Left forelimb (tissue), 1 donor: ENCODE measurements at places on chromosomes 5 and 9.

GRCh38 chr5:8598996-8599395, 730.0 kb downstream of the MTRR start:
- no peak for DNase-seq

DNA sequence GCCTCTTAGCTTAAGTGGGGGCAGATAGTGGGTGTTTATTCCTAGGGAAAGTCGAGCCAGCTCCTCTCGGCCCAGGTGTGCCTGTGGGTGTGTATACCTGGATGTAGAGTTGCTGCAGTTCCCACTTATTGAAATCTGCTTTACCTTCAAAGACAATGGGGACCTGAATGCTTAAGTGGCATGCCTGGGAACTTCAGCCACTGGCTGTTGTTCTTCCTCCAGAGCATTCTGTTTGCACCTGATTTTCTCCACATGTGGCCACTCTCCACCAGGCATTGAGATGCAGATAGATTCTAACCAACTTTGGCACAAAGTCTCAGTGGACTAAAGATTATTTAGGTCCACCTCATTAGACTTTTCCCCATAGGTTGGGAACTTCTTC, 186.8 kb downstream of the ZNF462 start:
- DNase-seq = no peak

DNA sequence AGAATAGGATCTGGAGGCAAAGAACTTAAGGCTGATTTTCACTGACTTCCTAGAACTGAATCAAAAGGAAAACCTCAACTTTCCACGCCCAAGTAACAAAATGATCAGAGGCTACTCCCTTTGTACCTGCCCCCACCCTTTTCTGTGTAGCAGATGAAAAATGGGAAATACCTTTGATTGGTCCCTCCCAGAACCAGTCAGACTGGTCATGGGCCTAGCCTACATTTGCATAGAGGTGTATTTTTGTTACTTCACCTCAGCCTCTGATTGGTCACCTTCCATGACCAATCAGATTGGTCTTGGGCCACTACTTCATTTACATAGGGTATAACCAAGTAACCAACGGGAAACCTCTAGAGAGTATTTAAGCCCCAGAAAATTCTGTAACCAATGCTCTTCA, 1553.5 kb upstream of the C9orf72 start:
- no peak for DNase-seq

DNA sequence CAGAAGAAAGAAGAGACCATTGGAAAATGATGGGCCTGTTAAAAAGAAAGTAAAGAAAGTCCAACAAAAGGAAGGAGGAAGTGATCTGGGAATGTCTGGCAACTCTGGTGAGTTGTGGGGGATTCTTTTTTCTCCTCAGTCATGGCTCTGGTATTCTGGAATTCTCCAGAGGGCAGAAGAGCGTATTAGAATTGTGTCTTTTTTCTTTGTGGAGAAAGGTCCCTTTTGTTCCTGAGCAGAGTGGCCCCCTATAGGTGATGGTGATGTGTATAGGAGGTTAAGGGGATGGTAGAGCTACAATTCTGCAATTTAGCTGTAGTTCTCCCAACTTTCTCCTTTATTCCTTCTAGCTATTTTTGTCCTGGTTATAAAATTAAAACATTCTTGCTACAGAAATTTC, 1.6 kb upstream of the DHFR start:
- DNase-seq = no peak

DNA sequence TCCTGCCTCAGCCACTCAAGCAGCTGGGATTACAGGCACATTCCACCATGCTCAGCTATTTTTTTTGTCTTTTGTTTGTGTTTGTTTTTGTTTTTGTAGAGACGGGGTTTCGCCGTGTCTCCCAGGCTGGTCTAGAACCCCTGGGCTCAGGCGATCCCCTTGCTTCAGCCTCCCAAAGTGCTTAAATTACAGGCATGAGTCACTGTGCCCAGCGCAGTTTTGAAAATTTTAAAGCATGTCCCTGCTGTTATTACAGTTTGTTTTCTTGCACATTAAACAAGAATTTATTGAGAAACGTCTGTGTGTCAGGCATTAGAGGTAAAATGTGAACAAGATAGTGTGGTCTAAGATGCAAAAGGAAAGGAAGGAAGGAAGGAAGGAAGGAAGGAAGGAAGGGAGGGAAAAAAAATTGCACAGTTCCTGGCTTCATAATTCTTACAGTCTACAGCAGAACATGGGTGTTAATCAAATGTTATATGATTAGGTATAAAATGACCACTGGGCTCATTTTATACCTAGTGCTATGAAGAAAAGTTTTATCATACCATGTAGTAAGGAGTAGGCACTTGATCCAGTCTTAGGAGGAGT, 205.4 kb downstream of the SNX18 start:
- no peak for DNase-seq

DNA sequence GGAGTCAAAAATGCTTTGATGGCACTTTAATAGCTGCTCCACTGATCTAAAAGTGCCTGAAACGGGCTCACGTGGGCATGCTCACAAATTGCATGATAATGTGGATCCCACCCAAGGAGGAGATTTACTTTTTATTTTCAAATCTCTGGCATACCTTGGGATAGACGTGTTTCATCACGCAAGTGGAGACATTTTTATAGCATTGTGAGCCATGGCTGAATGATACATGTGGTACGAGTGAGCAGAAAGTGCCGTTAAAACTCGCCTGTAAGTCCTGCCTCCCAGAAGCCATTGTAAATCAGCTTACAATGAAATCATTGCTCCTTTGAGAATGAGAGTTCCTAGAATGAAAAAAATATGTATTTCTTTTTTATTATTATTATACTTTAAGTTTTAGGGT, 514.7 kb downstream of the MAT2B start:
- no peak for DNase-seq
